NCI-H69 (cell line): ENCODE measurements at places on chromosomes 13 and 19.

GRCh38 chr13:20182231-20182846, 10.4 kb downstream of the GJB2 start:
- peak; percentile 63 for DNase-seq

DNA sequence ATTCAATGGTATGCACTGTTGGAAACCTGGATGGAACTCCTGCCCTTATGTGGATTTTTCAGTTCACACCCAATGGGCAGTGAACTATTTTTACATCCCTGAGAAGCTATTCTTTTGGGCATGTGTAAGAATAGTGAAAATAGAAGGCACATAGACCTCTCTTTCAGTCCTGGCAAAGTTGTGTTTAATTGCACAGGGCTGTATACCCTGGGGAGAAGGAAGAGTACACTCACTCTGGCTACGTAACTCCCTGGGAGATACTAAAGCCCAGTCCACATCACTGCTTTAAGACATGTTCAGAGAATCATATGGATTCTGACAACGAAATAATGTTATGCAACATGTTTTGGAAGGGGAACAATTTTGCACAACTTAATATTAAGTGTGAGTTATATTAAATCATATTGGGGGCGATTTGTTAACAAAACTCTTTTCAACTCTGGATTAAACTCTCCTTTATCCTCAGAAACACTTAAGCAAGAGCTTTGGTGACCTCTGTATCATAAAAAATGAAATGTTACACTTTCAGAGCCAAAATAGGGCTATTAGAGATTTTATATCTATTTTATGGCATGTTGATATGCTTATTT, 166.1 kb downstream of the DCT start:
- DNase-seq: peak; percentile 89

GRCh38 chr19:14890643-14891379, 4.9 kb upstream of the OR7A17 start:
- no peak for DNase-seq

- DNase-seq: peak; percentile 71
These were observed at the start of gene PRR19 for GRCh38 chr19:42301646-42302203. Gene PRR19, plus strand, starts transcription at chr19:42302132. Its CDS starts 7,453 bp downstream, at chr19:42309585.

- DNase-seq: no peak
These were observed 124.7 kb downstream of the RGCC start for GRCh38 chr13:41582027-41582463.

- DNase-seq: peak; percentile 31
These were observed 95.9 kb upstream of the FREM2 start for GRCh38 chr13:38590796-38591507.

DNA sequence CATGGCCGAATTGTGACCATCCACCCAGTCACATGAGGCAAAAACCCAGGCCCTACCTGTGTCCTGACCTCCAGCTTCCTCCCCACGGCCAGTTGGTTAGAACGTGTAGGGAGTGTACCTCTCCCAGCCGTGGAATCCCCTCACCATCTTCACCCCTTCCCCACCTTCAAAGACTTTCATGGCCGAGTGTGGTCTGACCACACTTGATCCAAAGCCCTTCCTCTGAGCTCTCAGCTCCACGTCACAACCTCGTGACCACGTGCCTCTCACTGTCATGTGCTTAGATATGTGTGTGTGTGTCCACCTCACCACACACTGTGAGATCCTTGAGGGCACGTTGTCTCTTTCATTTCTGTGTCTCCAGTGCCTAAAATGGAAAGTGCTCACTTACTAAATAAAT, 48.6 kb upstream of the UBE2L5 start:
- DNase-seq: no peak
